ENCODE measurements at places on chromosomes 3 and 15.

- DNase-seq: no peak
Measured at GRCh38 chr15:24784506-24784905, 108.9 kb downstream of the NPAP1 start.

- no peak for DNase-seq
Measured at GRCh38 chr15:85621094-85621493, 173.6 kb downstream of the KLHL25 start.

DNA sequence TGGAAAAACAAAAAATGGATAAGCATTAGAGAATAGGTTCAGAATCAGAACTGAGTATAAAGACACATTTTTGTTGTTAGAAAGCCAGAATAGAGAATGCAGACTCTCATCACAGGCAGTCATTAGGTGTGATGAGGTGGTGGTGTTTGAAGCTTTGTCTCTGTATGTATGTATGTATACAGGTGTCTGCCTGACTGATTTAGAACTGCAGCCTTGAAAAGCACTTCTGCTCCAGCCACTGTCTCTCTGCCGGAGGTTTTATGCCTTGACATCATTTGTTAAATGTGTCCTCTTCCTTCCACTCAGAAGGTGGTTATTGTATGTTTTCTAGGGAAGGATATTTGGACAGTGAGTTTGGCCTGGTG, 80.7 kb upstream of the ZBED2 start:
- no peak for DNase-seq

DNA sequence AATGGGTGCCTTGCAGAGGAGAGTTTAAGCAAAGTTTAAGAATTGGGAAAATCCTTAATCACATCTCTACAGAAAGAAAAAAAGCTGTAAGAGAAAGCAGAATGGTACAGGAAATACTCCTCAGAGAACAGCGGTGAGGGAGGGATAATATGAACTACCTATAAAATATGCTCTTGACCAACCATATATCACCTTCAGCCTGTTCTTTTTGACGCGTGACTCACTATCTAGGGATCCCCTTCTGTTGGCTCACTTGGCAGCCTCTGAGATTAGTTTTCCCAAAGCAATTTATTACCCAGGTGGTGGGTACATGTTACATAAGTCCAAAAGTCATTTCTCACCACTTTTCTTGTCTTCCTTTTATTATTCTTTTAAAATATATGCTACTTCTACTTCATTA, 97.7 kb downstream of the CNTN6 start:
- DNase-seq: no peak

DNA sequence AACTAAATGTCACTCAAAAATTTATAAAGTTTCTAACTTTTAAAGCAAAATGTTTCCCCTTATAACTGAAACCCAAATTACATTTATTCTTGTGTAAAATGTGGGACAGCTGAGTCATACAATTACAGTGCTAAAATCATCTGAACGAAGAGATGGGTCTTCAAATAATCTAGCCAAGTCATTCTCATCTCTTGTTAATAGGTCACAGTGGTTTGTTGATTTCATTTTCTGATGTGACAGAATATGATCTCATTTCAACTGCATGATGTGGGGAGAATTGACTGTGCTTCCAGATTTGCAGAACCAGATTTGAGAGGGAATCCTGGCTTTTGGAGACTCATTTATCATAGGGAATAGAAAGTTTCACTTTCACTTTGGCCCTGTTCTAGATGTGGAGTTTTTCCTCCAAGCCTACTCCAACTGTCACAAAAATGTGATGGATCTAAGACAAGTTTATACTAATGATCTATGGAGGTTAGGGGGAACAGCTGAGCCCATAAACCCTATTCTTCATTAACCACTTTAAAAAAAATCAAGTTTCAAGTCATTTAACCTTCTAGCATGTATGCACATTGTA, 685.0 kb downstream of the PDCD6IP start:
- DNase-seq: no peak

GRCh38 chr3:126432361-126433104, 37.8 kb downstream of the CFAP100 start:
- no peak for DNase-seq

Measured in NCI-H524 treated with DMSO at 0.1 percent for 48 hours (cell line).